Nucleus accumbens (tissue), 56 donors: ENCODE measurements at places on chromosomes 6 and 20.

DNA sequence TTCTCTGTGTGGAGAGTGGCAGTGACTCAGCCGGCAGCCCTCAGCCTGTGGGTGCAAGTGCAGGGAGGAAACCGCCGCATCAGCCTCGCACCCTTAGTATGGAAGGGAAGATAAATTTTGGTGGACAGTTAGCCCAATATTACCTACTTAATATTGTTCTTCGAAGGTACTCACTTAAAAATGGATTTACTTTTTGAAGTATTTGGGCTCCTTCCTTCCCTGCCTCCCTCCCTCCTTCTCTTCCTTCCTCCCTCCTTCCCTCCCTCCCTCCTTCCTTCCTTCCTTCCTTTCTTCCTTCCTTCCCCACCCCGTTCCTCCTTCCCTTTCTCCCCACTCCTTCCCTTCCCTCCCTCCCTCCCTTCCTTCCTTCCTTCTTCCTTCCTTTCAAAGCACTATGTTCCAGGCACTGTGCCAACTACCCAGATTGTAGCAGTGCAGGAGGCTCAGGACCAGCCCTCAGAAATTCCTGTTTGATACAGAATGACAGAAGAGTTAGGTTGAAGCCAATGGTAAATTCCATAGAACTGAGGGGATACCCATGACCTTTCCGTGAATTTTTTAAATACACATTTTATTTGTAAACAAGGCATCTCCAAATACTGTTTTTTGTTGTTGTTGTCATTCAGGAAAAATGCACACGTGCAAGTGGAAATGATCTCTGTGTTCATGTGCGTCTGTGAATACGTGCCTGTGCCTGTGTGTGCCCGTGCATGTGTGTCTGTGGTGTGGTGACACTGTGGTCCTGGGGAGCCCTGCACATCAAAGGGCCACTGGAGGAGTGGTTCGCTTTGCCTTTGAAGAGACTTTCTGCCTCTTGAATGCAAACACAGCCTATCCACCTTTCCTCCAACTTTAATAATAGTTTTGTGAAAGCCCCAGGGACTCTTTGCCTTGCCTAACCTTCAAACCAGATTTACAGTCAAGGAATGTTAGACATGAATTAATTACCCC, 141.7 kb downstream of the EDN3 start:
- DNase-seq: no peak

DNA sequence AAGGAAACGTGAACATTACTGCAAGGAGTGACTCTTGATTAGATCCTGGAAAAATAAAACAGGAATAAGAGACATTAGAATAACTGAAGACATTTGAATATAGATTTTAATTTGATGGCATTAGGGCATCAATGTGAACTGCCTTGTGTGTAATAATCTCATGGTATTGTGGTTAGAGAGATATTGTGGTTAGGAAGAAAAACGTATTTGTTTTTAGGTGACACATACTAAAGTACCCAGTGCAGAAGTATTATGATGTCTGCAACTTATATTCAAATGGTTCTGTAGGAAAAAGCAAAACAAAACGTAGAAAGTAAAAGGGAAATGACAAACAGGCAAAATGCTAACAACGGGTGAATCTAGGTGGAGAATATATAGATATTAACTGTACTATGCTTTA, 65.9 kb upstream of the OGFRL1 start:
- DNase-seq: no peak

GRCh38 chr6:42507195-42507594, 55.5 kb upstream of the TRERF1 start:
- DNase-seq: no peak

DNA sequence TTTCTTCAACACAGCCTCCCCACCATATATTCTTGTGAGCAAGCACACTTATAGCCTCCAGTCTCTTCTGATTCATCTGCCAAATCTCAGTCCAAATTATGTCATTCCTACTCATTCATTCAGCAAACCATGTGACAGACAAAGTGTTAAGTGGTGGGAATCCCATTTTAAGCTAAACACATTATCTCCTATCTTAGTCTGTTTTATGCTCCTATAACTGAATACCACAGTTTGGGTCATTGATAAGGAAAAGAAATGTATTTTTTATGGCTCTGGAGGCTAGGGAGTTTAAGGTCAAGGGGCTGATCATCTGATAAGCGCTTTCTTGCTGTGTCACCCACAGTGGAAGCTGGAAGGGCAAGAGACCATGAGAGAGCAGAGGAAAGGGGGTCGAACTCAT, 23.9 kb upstream of the SMIM13 start:
- no peak for DNase-seq

DNA sequence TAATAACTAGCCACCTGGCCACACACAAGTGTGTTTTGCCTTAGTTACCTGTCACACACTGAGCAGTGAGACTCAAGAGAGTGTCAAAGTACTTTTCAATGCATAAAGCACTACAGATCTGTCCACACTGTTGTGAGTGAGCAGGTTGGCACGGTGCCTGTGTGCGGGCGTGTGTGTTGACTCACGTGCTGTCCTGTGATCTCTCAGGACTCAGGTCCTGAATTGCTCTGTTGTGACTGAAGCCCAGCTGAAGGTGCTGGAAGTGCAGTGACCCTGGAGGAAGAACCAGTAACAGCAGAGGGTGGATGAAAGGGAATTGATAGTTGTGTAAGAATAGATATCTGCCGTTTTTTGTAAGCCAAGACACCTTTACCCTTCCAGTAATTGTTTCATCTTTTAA, 18.3 kb downstream of the SLC16A10 start:
- no peak for DNase-seq

DNA sequence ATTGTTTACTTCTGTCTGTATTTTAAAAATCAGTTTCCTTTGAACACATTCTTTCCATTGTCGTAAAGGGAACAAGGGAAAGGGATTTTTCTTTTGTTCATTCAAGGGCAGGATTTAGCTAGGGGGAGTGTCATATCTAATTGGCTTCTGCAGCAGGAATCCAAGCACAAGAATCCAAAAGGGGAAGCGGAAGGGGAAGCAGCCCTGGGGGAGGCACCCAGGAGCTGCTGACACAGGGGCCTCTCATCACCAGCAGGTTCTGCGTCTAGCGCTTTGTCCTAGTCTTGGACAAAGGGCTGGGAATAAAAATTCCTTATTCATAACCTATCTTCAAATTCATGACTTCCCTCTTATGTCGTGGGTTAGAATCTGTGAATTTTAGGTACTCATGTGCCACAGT, 13.7 kb downstream of the RIPK1 start:
- no peak for DNase-seq

GRCh38 chr6:47151232-47151898, 109.2 kb upstream of the ADGRF1 start:
- no peak for DNase-seq

DNA sequence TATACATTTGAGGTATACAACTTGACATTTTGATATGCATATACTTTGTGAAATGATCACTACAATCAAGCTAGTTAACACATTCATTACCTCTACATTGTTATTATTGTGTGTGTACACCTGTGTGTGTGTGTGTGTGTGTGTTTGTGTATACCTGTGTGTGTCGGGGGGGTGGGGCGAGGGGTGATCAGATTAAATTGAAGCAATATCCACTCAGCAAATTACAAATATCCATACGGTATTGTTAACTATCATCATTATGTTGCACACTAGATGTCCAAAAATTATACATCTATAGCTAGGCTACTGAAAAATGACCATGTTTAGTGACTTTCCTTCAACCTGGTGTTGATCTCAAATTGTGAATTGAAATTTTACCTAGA, 1.8 kb downstream of the RHAG start:
- DNase-seq: no peak

DNA sequence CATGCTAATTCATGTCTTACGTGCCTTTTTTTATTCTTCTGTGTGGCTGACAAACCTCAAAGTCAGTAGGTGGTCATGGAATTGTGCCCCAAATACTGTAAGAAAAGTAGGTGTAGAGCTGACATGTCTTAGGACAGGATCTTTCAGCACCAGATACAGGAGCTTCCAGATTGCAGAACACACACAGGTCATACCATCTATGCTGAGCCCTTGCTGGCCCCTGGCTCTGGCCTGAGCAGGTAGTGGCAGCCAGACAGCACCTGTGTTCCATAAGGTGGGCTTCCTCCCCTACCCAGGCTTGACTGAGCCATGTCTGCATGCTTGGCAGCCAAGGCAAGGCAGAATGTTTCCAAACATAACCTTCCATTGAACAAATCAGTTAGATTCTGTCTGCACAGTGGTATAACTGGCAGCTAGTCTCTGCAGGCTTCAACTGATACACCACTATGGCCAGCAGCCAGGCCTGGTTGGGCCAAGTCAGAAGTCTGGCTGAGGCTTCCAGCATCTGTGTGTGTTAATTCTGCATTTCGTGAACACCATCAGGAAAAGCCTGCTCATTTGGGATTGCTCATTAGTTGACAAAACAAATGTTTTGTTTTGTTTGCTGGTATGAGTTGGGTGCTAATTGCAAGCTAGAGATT, 366.5 kb downstream of the FOXA2 start:
- no peak for DNase-seq

DNA sequence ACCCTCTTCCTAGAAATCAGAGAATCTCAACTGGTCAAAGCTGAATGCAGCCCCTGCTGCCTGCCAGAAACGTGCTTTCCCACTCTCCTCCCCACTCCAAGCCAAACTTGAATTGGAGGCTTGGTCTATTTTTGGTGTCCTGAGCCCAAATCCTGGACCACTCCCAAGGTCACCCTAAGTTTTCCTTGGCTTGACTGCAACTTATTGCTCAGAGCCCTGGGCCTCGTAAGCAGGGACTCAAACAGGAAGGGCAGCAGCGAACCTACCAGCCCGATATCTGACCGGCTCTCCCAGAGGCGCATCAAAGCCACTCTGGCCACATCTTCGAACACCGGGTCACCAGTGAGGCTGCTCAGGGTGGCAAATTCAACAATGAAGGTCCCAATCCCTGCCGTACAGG, 12.7 kb downstream of the EDEM2 start:
- DNase-seq: no peak

- no peak for DNase-seq
Measured at GRCh38 chr6:117449549-117450439, 24.1 kb upstream of the ROS1 start.

GRCh38 chr6:123806561-123806960, 2.9 kb downstream of the NKAIN2 start:
- no peak for DNase-seq

- DNase-seq: no peak
Measured at GRCh38 chr6:107821591-107821990, 2.5 kb downstream of the SCML4 start.

DNA sequence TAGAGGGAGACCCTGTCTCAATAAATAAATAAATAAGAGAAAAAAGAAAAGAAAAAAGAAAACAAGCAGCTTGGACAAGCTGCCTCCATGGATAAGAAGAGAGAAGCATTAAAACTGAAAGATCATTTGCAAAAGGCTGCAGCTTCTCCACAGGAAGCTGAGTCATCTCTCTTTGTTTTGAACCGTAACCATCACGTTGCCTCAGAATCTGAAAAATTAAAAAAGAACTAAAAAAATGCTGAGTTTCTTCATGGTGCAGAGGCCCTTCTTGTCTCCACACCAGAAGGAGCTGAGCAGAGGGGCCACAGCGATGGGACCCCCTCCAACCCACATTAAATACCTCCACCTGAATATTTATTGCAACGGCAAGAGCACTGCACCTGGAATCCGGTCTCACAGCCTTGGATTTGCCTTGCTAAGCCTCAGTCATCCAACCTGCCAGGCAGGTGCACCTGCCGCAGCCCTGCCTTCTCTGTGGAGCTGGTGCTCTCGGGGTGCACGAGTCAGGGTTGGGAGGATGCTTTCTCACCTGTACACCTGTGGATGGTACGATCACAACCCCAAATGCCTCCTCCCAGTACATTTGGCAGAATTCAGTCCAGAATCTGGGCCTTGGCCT, 28.1 kb downstream of the TOX2 start:
- no peak for DNase-seq

GRCh38 chr20:16212790-16213189, 360.5 kb downstream of the KIF16B start:
- no peak for DNase-seq

DNA sequence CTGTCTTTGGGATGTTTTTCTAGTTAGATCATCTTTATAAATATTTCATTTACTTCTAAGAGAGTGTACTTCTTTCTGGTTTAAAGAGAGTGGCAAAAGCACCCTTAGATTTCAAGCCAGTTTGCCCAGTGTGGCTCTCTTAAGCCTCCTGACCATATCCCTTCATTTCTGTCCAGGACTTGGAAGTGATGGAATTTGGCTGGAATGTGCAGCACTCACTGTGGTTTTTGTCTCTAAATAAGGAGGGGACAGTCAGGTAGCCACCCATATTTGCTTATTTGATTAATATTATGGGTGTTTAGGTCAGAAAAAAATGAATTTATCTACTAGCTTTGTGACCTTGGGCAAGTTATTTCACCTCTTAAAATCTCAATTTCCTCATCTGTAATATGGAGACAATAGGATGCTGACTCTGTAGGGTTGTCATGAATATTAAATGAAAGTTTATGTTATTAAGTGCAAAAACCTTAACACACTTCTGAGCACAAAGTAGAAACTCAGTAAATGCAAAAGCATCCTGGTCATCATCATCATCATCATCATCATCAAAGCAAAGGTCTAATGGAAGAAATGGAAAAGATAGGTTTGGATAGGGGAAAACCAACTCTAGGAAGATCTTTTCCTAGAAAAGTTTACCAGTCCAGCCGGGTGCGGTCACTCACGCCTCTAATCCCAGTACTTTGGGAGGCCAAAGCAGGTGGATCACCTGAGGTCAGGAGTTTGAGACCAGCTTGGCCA, 3.1 kb downstream of the CRYBG1 start:
- no peak for DNase-seq

DNA sequence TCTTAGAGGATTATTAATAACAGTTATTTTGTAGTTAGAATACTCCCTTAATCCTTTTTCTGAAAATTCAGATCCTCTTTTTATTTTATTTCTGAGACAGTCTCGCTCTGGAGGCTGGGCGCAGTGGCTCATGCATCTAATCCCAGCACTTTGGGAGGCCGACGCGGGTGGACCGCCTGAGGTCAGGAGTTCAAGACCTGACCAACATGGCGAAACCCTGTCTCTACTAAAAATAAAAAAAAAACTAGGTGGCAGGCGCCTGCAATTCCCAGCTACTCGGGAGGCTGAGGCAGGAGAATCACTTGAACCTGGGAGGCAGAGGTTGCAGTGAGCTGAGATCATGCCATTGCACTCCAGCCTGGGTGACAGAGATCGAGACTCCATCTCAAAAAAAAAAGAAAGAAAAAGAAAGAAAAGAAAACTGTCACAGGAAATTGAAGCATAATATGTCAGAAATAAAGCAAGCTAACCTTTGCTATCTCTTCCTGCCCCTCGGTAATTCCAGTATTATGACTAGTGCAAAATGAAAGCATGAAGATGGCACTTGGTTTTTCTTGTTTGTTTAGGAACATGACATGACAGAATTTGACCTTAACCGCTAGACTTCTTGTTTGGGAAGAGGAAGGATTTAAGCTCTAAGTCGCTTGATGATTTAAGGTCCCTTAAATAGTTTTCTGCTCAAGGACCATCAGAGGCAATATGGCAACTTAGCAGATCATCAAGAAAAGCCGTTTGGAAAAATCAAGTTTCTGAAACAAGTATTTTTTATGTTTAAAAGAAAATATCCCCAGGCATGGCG, 1.8 kb upstream of the RBM39 start:
- no peak for DNase-seq

- no peak for DNase-seq
Measured at GRCh38 chr20:43963872-43964791, 49.5 kb downstream of the TOX2 start.

GRCh38 chr20:10492065-10492464, 57.0 kb downstream of the SLX4IP start:
- no peak for DNase-seq
